ENCODE measurements at places on chromosomes 7 and 10.

DNA sequence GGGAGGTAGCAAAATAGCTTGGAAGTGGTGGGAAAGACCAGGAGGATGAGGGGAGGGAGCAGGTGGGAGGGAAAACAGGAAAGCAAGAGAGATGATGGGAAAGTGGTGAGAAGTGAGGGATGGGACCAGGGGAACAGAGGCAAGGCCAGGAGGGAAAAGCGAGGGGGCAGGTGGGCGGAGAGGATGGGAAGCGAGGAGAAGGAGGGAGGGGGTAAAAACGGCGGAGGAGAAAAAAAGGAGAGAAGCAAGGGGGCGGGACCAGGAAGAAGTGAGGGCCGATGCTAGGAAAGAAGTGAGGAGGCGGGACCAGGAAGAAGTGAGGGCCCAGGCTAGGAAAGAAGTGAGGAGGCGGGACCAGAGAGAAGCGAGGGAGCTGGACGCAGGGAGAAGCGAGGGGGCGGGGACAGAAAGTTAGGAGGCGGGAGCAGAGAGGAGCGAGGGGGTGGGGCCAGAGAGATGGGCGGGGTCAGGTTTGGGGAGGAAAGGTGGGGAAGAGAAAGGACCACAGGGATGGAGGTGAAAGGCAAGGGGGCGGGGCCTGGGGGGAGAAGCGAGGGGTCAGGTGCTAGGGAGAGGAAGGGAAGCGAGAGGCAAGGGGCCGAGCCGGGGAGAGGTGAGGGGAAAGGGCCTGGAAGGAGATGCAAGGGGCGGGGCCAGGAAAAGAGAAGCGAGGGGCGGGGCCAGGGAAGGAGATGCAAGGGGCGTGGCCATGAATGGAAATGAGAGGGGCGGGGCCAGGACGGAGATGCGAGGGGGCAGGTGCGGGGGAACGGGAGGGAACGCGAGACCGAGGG, 984 bp downstream of the SMURF1 start:
- DNase-seq = peak; percentile 90

DNA sequence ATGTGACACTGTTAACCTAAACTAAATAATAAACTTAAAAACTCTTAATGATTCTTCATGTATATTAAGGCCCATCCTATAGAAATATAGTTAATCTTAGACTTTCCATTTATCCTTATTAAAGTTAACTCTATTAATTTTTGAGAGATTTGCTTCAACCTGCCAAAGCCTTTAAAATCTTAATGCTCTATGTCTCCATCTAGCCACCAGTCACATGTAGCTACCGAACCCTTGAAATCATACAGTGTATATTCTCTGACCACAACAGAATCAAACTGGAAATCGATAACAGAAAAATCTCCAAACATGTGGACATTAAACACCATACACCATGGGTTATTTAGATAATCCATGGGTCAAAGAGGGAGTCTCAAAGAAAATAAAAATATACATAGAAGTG, 51.9 kb downstream of the ASZ1 start:
- no peak for DNase-seq

GRCh38 chr10:124984376-124984775, 42.5 kb downstream of the ZRANB1 start:
- DNase-seq = no peak

- DNase-seq = no peak
Measured at GRCh38 chr10:49844775-49845595, 82.9 kb upstream of the OGDHL start.

- DNase-seq = no peak
Measured at GRCh38 chr7:78835897-78836296, 617.6 kb downstream of the MAGI2 start.

- no peak for DNase-seq
Measured at GRCh38 chr7:23523486-23524075, 8.2 kb downstream of the TRA2A start.

- no peak for DNase-seq
Measured at GRCh38 chr7:29567174-29567573, 3.5 kb downstream of the PRR15 start.

DNA sequence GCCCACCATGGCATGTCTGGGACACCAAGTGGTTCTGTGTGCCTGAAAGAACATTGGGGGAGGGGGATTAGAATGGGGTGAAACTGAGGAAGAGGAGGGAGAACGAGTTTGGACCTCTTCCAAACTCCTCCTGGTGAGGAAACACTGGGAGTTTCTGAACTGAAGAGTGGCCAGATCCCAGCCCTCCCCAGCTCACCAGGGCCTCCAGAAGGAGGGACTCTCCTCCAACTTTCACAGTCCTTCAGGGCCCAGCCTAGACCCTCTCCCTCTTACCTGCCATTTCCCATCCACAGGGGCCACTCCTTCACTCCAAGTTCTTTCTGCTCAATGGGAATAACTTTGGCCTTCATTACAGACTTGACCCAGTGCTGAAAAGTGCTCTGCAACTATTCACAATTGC, 132.0 kb upstream of the FOXK1 start:
- DNase-seq = no peak

DNA sequence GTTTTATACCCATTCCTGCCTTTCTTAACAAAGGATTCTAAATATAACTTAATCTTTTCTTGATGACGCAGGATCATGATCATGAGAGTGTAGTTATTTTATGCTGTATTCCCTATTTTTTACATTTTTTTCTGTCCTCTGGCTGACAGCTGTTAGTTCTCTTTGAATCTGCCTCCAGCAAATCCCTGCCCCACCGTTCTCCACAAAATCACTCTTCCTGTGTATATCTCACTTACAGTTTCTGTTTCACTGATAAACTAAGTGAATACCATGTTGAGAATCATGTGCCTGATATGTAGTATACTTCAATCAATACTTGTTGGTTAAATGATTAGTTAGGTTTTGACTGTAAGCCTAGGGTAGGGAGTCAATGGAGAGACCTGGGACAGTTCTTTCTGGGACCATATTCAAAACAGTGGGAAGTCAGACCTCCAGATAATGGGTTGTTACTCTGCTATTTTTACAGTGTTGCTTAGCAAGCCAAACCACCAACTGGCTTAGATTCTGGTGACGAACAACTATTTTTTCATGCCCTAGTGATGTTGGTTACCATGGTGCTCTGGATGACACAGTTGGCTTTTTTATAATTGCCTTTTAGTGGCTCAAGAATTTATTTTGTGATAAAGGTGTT, 12.8 kb downstream of the CNNM1 start:
- no peak for DNase-seq

DNA sequence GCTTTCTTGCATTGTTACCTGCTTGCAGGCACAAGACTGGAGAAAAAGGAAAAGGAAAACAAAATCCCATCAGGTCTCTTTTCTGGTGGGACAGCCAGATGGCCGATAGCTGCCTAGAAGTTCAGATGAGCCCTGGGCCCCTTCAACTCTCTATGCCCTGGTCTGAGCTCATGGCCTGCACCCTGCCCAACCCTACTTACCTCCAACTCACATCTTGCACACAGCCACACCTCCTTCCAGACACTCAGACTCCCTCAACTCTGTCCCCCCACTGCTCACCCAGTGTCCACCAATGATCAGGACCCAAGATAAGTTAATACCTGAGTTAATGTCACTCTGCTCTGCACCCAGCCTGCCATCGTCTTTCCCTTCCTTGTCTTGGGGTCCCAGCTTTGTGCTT, 10.9 kb downstream of the RBP3 start:
- DNase-seq = no peak

DNA sequence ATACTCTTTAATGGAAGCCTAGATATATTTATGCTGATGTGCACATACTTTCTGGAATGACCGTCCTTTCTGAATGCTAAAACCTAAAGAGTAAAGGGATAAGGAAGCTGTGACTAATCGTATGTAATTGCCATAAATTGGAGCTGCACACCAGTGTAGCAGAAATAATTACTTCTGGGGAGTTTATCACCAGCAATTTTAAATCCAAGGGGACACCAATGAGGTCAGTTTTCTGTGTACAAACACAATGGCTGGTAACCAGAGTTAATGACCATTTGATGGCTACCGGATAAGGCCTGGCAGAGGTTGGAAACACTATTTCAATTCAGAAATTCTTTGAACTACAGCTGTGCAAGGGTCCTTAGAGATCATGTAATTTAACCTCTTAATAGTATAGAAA, 670.1 kb downstream of the REEP3 start:
- DNase-seq = no peak

- no peak for DNase-seq
Measured at GRCh38 chr7:68457481-68457880, 1140.8 kb upstream of the AUTS2 start.

- peak; percentile 15 for DNase-seq
Measured at GRCh38 chr7:132577206-132578049, 1.2 kb upstream of the PLXNA4 start.

GRCh38 chr10:79342295-79342761, 4.9 kb upstream of the PPIF start:
- DNase-seq = no peak

- DNase-seq = no peak
Measured at GRCh38 chr10:47238331-47239095, 61.5 kb upstream of the GDF10 start.

- no peak for DNase-seq
Measured at GRCh38 chr7:157293413-157293788, 43.4 kb upstream of the DNAJB6 start.

DNA sequence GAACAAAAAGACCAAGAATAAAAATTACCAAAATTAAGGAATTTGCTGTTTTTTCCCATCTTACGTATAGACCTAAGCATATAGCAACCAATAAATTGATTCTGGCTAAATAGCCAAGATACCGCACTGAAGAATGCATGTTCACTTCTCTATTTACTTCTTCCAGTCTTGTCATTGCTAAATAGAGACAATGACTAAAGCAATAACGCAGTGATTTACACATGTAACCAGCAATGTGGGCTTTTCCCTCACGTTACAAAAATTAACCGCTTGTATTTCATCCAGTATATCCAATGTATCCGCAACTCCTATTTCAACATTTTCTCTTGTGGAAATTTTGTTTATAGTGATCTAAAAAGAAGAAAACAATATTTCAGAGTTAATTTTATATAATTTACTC, 5.6 kb downstream of the TMEM168 start:
- no peak for DNase-seq

- no peak for DNase-seq
Measured at GRCh38 chr7:50449501-50449880, 659 bp downstream of the FIGNL1 start.

All from CD4-positive, alpha-beta T cell treated with Interleukin-17A for 4 hours (primary cell).